T follicular helper cell (primary cell): ENCODE measurements at places on chromosomes 2 and 18.

DNA sequence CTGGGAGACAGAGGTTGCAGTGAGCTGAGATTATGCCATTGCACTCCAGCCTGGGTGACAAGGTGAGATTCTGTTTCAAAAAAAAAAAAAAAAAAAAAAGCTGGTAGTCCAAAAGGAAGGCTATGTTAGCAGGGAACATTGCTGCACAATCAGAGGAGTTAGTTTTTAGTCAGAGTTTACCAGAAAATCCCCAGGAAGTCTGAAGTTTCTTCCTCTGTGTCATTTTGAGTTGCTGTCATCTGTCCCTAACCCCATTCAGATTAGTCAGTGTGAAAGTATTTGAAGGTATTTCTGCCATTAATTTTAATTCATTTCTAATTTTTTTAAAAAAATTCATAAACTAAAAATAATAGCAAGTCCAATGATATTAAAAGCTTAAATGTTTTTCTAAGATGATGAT is 33.5 kb upstream of the CERS6 start:
- no peak for DNase-seq

GRCh38 chr18:68693091-68693815 is 21.7 kb downstream of the TMX3 start:
- DNase-seq, result no peak

DNA sequence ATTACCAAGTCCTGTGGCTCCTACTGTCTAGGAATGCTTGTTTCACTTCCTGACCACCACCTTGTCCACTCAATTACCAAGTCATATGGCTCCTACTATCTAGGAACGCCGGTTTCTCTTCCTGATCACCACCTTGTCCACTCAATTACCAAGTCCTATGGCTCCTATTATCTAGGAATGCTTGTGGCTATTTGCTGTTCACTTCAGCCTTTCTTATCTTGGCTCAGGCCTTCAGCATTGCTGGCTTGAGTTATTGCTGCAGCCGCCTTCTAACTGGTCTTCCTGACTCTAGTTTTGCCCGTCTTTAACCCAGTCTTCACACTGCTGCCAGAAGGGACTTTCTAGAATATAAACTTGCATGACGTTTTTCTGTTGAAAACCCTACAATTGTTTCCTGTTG is 82.5 kb upstream of the GAREM1 start:
- no peak for DNase-seq

- no peak for DNase-seq
These were observed 664 bp downstream of the NETO1 start for GRCh38 chr18:72866901-72867745.

DNA sequence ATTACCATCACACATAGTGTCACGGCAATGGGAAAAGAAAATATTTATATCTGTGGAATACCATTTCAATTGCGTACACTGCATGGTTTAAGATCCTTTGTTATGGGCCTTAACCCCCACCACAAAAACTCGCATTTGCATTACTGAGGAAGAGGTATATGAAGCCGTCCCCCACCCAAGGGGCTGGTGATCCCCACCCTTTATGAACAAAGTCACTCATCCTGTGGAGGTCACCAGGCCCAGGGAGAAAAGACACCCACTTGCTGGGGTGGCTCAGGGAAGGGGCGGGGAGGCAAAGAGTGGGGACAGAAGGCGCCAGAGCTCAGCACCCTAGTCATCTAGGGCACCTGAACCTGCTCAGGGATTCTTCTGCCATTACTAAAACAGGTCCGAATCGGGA is 133.8 kb downstream of the ZNF516 start:
- no peak for DNase-seq

DNA sequence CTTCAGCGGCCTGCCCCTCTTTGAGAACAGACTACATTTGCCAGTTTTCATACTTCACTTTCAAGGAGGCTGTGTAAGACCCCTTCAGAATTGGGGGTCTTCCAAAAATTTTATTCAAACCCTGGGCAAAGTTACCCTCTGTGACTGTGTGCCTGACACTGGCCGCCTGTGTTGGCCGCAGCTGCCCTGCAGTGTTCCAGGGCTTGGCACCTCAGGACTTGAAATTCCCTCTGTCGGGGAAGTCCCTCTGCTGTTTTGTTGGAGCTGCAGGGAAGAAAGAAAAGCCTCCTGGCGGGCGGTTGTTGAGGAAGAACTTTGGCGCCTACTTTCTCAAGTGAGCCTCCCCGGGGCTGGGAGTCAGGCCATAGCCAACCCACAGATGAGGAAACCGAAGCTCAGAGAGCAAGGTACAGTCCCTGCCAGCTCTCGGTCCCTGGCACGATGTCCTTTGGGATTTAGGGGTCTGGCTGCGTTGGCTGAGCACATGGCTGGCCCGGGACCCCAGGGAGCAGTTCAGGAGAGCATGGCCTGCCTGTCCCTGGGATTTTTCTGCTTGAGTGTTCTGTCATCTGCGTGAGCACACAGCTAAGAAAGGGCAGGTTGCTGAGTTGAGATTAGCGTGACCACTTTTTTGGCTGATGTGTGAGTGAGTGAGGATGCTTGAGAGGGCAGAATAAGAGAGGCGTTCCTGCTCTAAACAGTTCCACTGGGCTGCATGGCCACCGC is 17.9 kb upstream of the ASB1 start:
- no peak for DNase-seq
